ENCODE measurements at places on chromosomes 6 and 20. TPM values are rescaled to one million over a fixed set of nuclear protein-coding genes. Genes with fewer than 3 reads are reported as not detected.

GRCh38 chr20:492159-492558 lies 29.8 kb upstream of the TBC1D20 start:
- no peak for DNase-seq

ZFP57 gene
- total RNA-seq: not detected

CRIP3 gene
- 8.4 TPM for total RNA-seq

FRK gene
- 12.6 TPM for total RNA-seq

DNA sequence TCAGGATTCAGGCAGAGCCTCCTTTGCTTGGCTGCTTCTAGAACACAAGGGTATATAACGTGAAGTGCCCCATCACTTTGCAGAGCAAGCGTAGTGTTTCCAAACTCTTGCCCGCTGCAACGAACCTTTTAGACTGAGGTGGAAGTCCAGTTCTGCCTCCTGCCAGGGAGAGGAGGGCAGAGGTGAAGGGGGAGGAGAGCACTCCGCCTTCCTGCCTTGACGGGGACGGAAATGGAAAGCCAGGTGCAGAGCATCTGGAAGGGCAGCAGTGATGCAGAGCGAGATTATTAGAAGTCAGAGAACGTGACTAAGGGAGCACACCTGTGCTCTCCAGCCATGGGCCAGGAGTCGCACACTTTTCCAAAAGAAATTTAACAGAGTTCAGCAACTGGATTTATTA lies 63.4 kb downstream of the RREB1 start:
- peak; percentile 93 for DNase-seq

- DNase-seq: no peak
These were observed 49.3 kb downstream of the PHIP start for GRCh38 chr6:79028641-79029314.

DNA sequence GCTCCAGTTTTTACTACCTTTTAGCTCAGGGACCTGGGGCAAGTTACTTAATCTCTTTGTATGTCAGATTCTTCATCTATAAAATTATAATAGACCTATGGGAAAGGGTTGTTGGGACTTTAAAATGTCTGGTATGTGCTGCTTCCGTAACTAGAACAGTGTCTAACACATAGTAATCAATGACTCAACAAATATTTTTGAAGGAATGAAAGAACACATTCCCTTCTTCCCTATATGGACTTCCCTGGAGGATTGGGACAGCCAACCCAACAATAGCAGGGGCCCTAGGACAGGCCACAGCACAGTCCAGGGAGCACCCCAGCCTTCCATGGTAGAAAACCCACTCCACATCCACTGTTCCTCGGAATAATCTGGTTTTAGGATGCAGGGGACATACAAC lies 50.7 kb upstream of the TPD52L1 start:
- no peak for DNase-seq

GRCh38 chr6:139436200-139436956 lies 61.9 kb upstream of the CITED2 start:
- no peak for DNase-seq

- no peak for DNase-seq
These were observed 100.5 kb downstream of the KIF13A start for GRCh38 chr6:17886891-17887290.

C20orf96 gene
- 2.0 TPM for total RNA-seq

DNA sequence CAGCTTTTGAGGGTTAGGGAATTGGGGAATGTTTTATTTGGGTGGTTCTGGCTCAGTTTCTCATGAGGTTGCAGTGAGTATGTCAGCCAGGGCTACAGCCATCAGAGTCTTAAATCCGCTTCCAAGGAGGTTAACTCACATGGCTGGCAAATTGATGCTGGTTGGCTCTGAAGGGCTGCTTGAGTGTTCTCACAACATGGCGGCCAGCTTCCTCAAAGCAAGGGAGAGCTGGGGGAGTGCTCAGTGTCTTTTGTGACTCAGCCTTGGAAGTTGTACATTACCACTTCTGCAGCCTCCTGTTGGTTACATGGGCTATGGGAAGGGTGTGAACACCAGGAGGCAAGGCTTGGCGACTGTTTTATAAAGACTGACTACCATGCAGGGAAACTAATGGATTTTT lies 17.8 kb upstream of the PPP1R3G start:
- DNase-seq: no peak

DNA sequence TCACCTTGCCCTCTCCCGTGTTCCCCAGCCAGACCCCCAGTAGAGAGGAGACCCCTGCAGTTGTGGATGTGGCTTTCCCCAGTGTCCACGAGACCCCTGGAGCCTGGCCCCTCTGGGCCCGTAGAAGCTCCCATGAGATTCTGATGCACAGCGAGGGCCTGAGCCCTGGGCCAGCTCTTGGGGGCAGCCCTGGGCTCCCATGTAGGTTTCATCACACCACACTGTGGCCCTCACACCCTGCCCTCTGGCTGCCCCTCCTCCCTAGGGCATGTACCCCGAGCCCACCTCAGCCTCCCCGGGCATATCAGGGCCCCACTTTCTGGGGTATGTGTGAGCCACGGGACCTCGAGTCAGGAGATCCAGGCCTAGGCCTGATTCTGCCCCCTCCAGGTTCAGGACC lies 7.0 kb upstream of the CHRNA4 start:
- DNase-seq: no peak

DNA sequence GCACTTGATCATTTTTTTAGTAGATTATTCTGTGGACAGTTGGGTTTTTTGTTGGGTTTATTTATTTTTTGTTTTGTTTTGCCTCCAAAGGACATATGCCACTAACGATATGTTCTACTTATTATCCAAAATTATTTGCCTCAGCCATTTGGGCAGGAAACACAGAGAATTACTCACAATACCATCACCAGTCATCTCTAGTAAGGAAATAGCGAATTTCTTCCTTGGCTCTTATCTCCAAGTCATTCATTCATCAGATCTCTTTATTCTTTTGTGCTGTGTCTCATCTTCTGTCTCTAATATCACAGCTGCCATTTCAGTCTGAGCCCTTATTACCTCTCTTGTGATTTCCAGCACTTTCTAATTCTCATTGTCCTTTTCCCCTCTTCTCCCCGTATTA lies 130.4 kb upstream of the SMLR1 start:
- DNase-seq: no peak

DNA sequence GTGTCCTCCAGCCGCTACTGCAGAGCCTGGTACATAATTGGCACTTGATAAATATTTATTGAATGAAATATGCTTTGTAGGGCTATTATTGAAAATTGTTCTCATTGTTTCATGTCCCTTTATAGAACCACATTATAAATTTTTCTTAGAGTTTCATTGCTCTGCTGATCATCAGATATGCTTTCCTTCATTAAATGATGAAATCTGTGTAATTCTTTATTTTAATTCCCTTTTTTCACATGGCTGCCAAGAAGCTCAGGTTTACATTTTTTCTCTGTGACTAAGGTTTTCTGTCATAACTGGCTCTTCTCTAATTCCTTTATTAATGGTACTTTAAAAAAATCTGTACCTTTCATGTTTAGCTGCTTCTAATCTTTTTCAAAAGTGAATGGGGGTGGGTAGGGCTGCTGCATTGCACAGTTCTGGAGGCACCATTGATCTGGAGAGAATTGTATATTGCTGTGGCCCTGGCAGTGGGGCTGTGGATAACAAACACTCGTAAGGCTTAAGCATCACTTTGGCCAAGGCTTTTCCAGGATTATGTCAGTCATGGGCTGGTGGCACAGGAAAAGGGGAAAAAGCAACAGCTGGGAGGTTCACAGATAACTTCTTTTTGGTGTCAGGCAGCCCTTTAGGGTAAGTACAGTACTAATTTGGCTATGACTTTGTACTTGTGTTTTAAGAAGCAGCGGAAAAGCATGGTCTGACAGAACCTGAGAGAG lies 43.8 kb downstream of the ARFGEF2 start:
- DNase-seq: no peak

ABCC10 gene
- 11.9 TPM for total RNA-seq

NR2E1 gene
- not detected for total RNA-seq

ANGPT4 gene
- total RNA-seq: 0.05 TPM

- DNase-seq: no peak
These were observed 302.8 kb downstream of the THBS2 start for GRCh38 chr6:168950858-168951214.

LAMP5 gene
- not detected for total RNA-seq

WFDC12 gene
- total RNA-seq: not detected

GRCh38 chr6:81748994-81749393 lies 3.5 kb downstream of the TENT5A start:
- no peak for DNase-seq

ASIP gene
- total RNA-seq: 0.55 TPM

GTPBP2 gene
- 13.7 TPM for total RNA-seq

DNA sequence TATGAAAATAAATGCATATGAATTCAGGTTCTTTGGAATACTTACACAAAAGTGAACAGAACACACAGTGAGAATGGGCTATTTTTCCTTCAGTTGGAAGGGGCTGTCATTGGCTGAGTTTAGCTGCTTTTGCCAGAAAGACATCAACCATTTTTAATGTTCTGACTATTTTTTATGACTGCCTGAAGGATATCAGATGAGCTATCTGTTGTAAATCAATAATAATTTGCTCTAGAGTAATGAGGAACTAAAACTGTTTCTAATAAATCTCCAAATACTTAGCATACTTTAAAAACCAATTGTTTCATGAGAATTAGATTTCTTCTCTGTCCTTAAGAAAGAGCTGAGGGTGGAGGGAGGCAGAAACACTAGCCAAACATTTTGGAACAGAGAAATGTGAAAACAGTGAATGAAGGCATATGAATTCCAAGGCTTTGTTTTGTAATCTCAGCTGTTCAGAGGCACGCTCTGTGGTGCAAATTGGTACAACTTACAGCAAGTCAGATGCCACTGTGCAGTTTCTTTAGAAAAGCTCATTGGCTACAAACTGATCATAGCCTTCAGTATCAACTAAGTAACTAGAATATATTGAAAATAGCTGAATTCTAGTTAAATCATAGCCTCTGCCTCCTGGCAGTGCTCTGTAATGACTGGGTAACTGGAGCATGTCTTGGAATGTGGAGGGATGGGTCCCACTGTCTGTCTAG lies 228.9 kb upstream of the JAG1 start:
- no peak for DNase-seq

SNAP25 gene
- total RNA-seq: not detected

DNA sequence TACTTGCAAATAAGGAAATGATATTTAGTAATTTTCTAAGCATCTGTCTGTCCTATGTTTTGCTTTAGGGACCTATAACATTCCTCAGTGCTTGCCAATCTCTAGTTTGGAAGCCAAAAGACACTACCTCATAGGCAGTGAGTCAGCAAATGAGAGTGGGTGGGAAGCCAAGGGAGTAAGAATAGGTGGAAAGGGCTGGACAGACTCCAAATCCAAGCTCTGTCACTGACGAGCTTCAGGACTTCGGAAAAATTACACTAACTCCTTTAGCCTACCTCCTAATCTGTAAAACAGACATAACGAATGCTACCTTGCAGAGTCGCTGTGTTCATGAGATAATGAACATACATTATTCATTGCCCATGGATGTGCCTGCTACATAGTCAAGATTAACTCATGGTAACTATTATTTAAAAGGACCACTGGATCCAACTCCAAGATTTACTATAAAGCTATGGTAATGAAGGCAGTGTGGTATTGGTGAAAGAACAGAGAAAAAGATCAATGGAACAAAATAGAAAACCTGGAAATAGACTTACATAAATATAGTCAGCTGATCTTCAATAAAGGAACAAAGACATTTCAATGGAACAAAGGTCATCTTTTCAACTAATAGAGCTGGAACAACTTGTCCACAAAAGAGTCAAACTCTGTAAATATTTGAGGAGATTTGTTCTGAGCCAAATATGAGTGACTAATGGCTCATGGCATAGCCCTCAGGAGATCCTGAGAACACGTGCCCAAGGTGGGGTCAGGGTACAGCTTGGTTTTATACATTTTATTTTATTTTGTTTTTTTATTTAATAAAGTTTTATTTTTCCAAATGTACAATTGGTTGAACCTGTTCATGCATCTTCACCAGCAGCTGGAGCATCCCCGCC lies 64.1 kb downstream of the FAM50B start:
- peak; percentile 71 for DNase-seq

DNA sequence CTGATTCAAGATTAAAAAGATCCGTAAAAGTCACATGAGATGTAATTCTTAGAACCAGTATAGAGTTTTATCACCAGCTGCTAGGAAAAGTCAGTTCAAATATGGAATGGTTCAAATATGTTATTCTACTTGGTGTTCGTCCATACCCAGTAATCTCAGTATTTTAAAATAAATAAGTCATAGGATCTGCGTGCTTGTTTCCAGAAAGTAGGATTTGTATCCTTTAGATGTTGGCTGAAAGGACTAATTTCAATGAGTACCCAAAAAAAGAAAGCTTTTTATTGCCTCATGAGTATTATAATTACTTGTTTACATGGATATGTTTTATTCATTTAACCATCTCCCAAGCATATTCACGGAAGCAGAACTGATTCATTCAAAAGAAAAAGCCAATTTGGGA lies 12.2 kb downstream of the TPD52L1 start:
- DNase-seq: no peak

DNA sequence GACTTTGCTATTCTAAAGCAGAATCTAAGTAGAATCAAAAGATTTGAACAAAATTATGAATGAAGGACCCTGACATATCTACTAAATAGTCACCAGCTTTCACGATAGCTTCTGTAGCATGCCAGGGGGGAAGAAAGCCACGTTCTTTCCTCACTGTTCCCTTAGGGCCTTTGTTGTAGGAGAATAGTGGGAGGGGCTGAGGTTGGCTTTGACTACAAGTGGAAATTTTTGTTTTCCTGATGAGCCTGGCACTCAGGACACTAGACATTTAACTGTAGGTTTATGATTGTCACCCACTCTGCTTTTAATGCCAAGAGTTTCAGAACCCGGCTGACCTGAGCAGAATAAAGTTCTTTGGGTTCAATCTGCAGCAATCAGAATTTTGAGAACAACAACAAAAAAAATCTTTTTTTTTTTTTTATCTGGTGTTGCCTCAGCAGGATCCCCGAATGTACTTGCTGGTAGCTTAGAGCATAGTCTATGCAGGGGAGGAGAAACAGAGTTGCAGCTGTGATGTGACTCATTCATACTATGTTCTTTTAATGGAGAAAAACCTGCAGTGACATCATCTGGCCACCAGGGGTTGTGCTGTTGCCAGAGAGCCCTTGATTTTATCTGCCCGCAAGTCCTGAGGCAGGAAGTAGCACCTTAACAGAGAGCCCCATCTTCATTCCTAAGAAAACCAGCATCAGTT lies 38.5 kb downstream of the TPD52L1 start:
- DNase-seq: no peak

OPRL1 gene
- 0.15 TPM for total RNA-seq

TOX2 gene
- 3.5 TPM for total RNA-seq
